Activated naive CD4-positive, alpha-beta T cell (primary cell): ENCODE measurements at places on chromosomes 12 and 14.

DNA sequence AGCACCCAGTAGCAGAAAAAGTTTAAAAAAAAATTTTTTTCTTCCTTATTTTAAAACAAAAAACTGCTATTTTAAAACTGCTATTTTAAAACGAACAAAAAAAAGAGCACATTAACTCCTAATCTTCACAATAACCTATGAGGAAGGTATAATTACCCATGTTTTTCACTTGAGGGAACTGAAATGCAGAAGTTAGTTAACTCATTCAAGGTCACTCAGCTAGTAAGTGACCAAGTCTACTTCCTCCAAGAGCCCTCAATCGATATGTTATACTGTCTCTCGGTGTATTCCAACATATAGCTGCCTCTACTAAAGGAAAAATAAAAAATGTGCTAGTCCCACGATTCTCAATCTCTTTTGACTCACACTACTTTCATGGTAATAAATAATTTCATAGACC is 7.8 kb downstream of the RPAP3 start:
- no peak for DNase-seq

GRCh38 chr12:68094195-68094594 is 65.3 kb downstream of the IFNG start:
- no peak for DNase-seq

DNA sequence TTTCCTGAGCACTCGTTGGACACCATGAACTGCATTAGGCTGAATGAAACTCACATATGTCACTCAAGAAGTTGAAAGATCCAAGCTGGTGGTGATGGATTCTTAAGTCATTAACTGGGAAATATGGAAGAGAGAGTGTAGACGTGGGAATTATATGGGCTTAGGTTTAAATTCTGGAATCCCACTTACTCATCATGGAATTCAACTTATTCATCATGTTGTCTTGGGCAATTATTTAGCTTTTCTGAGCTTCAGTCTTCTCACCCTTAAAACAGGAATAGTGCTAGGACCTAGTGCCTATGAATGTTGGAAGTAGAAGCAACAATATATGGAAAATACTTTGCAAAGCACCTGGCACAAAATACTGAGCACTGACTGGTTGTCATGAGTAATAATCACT is 292.4 kb upstream of the TBX3 start:
- DNase-seq: no peak

- DNase-seq: no peak
These were observed 691.4 kb upstream of the TBX3 start for GRCh38 chr12:115375186-115375991.

DNA sequence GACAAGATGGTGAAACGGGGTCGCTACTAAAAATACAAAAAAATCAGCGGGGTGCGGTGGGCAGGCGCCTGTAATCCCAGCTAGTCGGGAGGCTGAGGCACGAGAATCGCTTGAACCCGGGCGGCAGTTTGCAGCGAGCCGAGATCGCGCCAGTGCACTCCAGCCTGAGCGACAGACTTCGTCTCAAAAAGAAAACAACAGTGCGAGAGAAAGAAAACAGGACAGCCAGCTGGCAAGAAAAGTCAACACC is 633 bp upstream of the RNU4-2 start:
- DNase-seq: no peak

GRCh38 chr12:26869104-26869494 is 36.1 kb upstream of the ITPR2 start:
- no peak for DNase-seq

DNA sequence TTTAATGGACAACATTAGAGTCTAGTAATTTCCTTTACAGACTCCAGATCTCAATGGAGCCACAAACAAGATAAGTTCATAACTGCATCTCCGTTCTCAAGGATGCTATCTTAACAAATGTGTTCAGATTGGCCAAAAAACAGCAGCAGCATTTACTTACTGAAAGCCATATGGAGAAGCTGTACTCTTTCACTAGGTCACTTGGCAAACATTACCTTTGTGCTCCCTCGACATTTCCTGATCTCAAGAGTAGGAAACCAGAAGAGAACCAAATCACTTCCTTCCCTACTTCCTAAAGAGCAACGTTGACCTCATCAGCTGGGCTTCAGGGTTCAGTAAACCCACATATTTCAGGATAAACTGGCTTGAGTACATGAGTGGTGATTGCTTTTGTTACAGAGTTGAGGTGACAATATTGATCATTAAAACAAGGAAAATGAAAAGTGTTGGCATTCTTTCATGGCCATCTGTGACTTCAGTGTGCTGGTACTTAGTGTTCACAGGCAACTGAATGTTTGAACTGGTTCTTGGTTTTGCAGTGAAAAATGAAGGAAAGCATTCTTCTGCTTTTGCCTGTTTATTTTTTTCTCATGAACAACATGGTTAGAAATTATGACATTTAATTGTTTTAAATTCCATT is 449.6 kb downstream of the TMEM117 start:
- DNase-seq: no peak

GRCh38 chr14:38481952-38482678 is 226.2 kb upstream of the CLEC14A start:
- DNase-seq: no peak

GRCh38 chr12:40903040-40903439 is 210.8 kb downstream of the CNTN1 start:
- no peak for DNase-seq

DNA sequence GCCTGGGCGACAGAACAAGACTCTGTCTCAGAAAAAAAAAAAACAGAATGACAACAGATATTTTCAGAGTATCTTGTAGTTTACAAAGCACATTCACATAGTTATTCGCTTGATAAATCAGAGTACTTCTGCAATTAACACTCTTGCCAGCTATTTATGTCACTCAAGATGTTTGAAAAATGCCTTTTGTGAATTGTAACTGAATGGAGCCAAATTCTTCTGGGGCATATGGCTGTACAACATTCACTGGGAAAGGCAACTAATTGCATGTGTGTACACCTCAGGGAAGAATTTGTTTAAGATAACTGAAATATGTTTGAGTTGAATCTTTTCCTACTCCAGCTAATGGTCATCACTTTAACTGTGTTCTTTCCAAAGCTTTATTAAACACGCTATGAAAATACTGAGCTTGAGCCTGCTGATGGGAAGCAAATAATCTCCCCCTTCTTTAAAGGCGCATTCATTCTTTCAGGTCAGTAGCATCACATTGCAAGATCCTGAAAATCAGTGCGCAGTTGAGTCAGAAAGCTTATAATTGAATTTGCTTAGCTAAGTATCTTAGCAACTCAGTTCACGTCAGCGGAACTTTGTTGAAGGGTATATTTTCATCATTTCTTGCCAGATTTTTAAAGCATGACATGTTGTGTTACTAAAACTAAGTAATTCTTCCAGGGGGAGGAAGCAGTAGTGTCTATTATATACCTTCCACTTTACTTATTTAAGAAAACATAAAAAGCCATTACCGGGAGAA is 66.6 kb downstream of the SINHCAF start:
- DNase-seq: no peak

DNA sequence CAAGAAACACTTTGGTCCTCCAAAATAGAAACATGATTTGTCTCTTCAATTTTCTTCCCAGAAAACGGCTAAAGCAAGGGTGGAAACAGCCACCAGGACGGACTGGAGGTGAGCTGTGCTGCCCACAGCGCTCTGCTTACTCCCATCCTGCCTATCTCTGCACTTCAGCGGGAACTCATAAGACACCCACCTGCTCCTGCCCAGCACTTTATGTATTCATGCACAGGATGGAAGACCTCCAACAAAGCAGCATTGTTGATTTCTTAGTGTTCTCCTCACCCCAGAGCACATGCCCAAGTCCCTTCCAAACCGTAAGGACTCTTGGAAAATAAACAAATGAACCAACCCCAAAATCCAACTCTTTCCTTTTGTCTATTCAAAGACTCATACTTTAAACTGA is 277.2 kb downstream of the MED13L start:
- no peak for DNase-seq

GRCh38 chr14:32075672-32076277 is 1.3 kb upstream of the ARHGAP5 start:
- DNase-seq: no peak

GRCh38 chr14:39247256-39247655 is 13.5 kb downstream of the MIA2 start:
- DNase-seq: no peak

DNA sequence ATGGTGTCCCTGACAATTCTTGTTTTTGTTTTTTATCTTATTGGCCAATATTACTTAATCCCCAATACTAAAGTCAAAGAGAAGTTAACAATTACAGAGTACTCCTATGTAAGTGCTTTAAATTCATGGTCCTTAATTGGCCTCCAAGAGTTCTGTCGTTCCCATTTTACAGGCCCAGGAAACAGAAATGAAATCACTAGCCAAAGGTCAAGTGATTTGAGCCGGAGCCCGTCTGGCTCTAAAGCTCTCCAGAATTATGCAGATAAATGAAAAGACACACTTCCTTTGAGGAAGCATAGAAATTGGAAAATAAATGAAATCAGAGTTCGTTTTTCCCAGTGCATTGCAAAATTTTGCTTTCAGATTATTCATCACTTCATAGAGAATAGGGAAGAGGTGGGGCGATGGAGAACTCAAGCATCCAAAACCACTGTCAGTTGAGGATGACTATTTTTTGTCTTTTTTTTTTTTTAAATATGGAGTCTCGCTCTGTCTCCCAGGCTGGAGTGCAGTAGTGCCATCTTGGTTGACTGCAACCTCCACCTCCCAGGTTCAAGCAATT is 78.5 kb downstream of the MAP1LC3B2 start:
- no peak for DNase-seq

DNA sequence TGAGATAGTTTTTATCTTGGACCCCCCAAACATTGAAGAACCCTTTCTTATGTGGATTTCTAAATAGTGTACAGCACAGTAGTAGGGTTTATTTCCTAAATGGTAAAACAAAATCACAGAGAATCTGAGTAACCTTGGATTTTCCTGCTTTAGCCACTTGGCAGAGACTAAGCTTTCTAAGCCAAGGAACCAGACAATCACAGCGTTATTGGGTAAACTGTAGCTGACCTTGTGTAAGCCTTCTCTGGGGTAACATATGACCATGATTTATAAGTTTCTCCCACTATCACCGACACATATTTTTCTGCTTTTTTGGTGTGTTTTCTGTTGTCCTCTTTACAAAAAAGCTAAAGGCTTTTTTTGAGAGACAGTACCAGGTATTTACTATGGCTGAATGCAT is 136.3 kb upstream of the PZP start:
- no peak for DNase-seq

DNA sequence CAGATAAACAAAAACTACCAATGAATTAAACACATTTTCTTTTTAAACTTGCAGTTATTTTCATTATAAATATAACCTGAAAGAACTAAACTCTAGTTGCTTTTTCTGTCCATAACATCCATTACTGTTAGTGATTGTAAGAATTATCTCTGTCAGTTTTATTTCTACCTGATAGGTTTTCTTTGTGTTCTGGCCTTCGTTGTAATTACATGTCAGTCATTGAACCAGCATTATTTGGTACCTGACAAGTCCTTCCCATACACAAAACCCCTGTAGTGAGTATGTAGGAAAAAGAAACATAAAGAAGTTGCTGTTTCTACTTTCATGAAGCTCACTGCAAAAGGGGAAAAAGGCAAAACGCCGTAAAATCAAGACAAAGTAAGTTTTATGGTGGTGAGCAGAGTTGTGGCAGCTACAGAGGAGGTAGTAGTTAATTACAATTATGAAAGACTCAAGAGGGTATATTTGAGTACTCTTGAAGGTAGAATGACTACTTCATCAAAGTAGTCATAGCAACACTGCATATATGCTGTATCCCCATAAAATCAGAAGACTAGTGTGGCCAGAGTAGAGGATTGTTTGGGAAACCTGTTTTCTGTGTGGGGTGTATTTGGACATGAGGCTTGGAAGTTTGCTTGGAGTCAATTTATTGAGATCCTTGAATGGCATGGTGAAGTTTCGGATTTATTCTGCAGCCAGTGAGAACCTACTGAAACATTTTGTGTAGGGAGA is 102.8 kb downstream of the SLC5A8 start:
- no peak for DNase-seq

GRCh38 chr12:76410781-76411180 is 62.6 kb upstream of the BBS10 start:
- no peak for DNase-seq

GRCh38 chr14:105099778-105100177 is 34.5 kb upstream of the GPR132 start:
- DNase-seq: no peak

GRCh38 chr12:12408265-12408690 is 51.4 kb downstream of the BORCS5 start:
- DNase-seq: no peak

DNA sequence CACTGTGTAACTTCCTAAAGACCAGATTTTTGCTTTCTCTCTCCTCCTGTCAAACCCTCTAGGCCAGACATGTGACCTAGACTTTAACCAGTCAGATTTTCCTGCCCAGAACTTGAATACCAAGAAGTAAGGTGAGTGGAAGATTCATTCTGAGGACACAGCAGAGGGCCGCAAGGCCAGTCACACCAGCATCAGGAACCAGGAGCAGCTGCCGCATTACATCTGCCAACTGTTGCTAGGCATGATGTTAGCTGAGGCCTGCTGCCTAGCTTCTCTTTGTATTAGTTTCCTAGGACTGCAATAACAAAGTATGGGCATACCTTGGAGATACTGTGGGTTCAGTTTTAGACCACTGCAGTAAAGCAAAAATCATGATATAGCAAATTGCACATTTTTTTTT is 101.9 kb upstream of the BMP4 start:
- DNase-seq: no peak

DNA sequence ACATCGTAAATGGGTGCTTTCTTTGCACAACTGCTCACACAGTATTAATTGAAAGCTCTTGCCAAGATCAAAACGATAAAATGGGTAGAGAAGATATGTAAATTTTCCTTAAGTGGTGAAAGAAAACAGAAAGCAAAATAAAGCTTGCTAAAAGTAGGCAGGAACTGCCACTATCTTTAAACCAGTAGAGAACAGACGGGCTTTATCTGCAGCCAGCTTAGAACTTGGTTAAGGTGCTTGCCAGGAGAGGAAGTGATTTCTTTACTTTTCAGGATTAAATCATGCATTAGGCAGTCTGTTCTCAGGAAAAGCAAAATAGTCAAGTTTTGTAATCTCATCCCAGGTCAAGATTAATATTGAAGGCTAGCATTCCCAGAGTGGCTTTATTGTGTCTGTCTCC is 56.9 kb upstream of the CCDC175 start:
- no peak for DNase-seq

DNA sequence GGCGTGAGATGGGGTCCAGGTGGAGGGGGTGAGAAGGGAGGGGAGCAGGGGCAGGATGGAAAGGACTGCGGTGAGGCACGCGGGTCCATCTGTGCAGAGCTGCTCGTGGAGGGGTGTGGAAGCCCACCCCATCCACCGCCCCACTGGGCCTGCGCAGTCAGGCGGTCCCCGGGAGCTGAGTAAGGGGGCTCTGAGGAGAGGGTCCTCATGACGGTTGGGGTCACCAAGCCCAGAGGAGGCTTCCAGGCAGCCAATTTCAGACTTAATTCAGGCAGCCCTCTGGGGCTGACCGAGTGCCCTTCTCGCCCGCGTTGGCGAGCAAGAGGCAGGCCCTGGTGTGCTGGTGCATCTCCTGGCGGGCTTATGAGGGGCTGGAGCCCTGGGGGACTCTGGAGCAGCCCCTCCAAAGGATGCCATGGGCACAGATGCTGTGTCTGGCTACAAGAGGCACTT is 115.5 kb downstream of the KIF26A start:
- DNase-seq: no peak
